Fibroblast of lung (primary cell): ENCODE measurements at places on chromosomes 4 and X. TPM values are rescaled to one million over a fixed set of nuclear protein-coding genes. Genes with fewer than 3 reads are reported as not detected.

The TMEM255A gene
- total RNA-seq: under 0.01 TPM in 2 replicates

The FRMD7 gene
- total RNA-seq: under 0.01 and 0.26 TPM in 2 replicates

The RPL39 gene
- total RNA-seq: 2,034 and 3,576 TPM in 2 replicates

The XPNPEP2 gene
- 0.17 and 1.5 TPM in 2 replicates for total RNA-seq

The UGT2B17 gene
- not detected in 2 replicates for total RNA-seq

The GAGE2A gene
- not detected in 2 replicates for total RNA-seq

The TRAM1L1 gene
- total RNA-seq: 3.1 and 5.0 TPM in 2 replicates

The AADAT gene
- 2.6 and 3.5 TPM in 2 replicates for total RNA-seq

The SLC10A6 gene
- total RNA-seq: 0.51 and 0.66 TPM in 2 replicates

The EMCN gene
- total RNA-seq: under 0.01 TPM in 1 of 2 replicates, not detected in the other

The NAP1L2 gene
- 0.51 and 3.6 TPM in 2 replicates for total RNA-seq

The CLTRN gene
- 0.26 and 0.50 TPM in 2 replicates for total RNA-seq

The IL2 gene
- not detected in 2 replicates for total RNA-seq

The FRAS1 gene
- total RNA-seq: 0.66 and 1.8 TPM in 2 replicates

- no peak for DNase-seq
Observed at GRCh38 chr4:2745516-2745915, 10.6 kb downstream of the TNIP2 start.

DNA sequence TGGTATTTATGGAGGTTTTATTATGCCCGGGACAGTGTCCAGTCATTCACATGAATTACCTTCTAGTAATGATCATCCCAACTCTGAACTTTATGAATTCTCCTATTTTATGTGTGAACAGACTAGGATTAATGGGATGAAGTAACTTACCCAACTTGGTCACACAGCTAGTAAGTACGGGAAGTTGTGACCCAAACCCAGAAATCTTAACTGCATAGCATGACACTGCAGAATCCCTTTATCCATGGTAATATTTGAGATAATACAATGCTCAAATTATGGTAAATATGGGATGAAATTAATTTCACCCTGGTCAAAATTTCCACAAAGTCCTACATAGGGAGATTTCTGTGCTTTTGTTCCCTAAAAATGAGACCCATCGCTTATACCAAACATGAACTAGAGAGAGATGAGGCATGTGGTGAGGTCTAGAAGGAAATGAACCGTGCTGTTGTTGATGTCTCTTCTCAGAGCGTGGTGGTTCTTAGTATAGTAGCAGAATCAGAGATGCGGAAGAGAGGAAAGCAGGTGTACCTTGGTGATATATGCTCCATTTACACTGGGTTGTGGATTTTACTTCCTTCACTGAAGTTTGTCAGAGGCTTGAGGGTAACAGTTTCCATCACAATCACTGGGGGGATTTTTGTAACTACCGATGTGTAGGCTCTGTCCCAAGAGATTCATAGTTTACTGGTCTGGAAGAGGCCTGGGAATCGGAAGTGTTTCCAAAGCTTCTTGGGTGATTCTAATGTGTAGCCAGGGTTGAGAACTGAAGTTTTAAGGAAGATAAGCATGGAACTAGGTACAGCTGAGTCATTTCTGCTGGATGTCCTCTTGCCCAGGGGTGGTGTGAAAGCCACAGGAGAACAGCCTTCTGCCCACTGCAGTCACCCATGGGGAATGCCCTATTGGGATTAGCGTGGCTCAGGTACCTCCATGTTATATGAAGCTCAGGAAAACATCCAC lies 30.2 kb upstream of the FAM9C start:
- no peak for DNase-seq

- DNase-seq: no peak
Observed at GRCh38 chr4:6794189-6794588, 11.7 kb downstream of the KIAA0232 start.

- DNase-seq: peak; percentile 57
Observed at GRCh38 chrX:78517124-78517523, 142.0 kb downstream of the RTL3 start.

DNA sequence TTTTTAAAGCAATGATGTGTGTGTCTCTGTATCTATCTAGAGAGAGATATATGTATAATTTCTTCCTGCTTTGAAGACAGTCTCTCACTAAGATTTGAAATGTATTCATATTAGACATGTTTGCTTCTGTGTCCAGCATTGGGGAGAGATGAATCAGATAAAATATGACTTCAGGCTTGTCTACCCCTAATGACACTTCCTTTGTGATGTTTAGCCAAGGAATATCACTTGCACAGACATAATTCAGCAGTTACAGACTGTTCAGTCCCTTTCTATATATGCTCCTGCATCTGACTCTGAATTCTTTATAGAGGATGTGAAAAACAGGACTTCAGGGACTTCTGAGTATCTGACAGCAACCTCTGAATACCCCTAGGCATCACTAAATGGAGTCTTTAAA lies 158.4 kb downstream of the DCLK2 start:
- peak; percentile 75 for DNase-seq

DNA sequence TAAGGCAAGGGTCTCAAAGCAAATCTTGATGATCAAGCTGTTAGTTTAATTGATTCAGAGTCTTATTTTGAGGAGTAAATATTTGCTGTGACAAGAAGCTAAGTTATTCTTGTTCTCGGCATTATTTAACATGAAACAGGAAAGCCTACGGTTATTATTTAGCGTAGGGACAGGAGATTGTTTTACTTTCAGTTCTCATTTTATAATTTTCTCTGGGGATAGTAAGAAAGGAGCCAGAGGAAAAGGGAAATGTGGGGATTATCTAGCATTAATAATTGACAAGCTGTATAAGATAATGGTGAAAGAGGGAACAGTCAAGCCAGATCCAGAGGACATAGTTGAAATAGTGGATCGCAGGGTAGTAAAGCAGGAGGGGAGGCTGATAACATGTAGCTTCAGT lies 39.7 kb upstream of the PARM1 start:
- no peak for DNase-seq

GRCh38 chr4:182874304-182874751 lies 42.9 kb downstream of the DCTD start:
- DNase-seq: no peak

DNA sequence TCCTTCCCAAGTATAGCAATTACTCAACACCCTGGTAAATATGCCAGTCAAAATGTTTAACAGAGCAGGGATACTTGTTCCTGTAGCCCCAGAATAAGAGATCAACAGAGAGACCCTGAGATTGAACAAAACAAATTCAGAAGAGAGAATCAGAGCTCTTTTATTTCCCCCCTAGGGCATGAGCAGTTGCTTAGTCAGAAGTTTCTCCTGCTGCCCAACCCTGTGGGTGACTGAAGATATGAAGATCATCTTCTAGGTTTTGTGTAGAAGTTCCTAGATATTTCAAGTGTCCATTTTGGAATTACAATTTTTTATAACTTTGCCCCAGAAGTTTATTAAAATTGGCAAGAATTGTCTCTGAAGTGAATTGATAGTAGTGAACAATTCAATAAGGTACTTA lies 59.1 kb upstream of the RXFP1 start:
- DNase-seq: no peak

- no peak for DNase-seq
Observed at GRCh38 chrX:105109936-105110335, 110.6 kb downstream of the TEX13A start.

GRCh38 chrX:70301716-70302115 lies 11.8 kb downstream of the KIF4A start:
- peak; percentile 24 for DNase-seq

GRCh38 chrX:41875142-41875541 lies 48.2 kb downstream of the CASK start:
- no peak for DNase-seq

- DNase-seq: peak; percentile 24
Observed at GRCh38 chr4:185396724-185397385, at the start of gene ANKRD37. Gene ANKRD37, plus strand, starts transcription at chr4:185396841. Its CDS starts 83 bp downstream, at chr4:185396924.

- no peak for DNase-seq
Observed at GRCh38 chr4:5821665-5822358, 71.1 kb downstream of the CRMP1 start.

- DNase-seq: peak; percentile 74
Observed at GRCh38 chr4:76488888-76489685, 54.1 kb downstream of the SHROOM3 start.

GRCh38 chrX:43939187-43939926 lies 33.8 kb downstream of the NDP start:
- DNase-seq: peak; percentile 37

DNA sequence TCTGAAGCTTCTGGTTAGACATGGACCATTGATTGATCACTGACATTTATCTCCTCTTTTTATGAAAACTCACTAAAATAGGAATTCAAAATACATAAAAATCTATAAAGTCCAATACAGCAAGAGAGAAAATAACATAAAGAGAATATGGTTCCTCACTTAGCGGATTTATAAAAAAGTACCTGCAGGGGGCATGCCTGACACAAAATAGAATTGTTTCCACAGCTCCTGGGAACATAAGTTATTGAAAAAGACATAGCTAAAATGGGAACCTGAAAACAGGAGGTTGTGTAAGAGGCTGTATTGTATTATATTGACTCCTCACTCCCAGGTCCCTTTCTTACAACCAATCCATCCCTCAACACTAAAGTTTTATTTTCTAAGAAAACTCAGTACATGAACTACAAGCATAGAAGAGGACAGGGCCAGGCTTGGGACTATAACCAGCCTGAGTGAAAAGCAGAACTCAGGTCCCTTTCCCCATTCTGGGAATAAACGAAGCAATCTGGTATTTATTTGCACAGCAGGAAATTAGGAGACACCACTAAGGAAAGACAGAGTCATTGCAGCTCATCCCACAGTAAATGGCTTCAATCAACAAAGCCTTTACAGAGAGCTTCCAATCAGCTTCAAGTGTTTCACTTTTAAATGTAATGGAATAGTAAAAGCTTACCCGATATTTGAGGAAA lies 121.1 kb upstream of the NDST4 start:
- no peak for DNase-seq

GRCh38 chr4:168724243-168724642 lies 227.4 kb downstream of the PALLD start:
- no peak for DNase-seq

GRCh38 chrX:31227250-31227649 lies 155.4 kb upstream of the FTHL17 start:
- DNase-seq: no peak
